ENCODE measurements at places on chromosomes 7 and 10. TPM values are rescaled to one million over a fixed set of nuclear protein-coding genes. Genes with fewer than 3 reads are reported as not detected.
A peak's percentile ranks its signal among the peaks of the same experiment; 100 is the strongest.

GRCh38 chr7:37408291-37409228, 40.1 kb downstream of the ELMO1 start:
- H3K36me3 ChIP-seq: peaks cover 9% of the 10 kb centered on the region
- H3K4me3 ChIP-seq: peak overlapping the region; percentile 68
- peak overlapping the region; percentile 78 for H3K27ac ChIP-seq
- peaks cover 37% of the 10 kb centered on the region for H3K4me1 ChIP-seq
- no peak for DNase-seq

DNA sequence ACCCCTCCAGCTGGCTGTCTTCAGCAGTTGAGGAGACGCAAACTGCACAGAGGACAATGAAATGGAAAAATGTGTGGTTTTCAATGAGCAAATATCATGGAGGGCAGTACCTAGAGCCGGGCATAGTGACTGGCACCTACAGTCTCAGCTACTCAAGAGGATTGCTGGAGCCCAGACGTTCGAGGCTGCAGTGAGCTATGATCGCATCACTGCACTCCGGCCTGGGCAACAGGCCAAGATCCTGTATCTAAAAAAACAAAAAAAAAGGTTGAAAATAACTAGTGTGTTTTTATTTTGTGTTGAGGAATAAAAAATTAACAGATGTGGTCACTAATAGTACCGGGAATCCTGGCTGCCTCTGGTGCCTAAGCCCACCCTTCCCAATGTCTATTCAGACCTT, 345.5 kb downstream of the GALNT17 start:
- no peak overlapping the region for H3K27ac ChIP-seq
- no peaks in the 10 kb centered on the region for H3K27me3 ChIP-seq
- no peaks in the 10 kb centered on the region for H3K4me1 ChIP-seq
- H3K36me3 ChIP-seq: no peaks in the 10 kb centered on the region
- no peak for DNase-seq
- no peak overlapping the region for H3K4me3 ChIP-seq

DNA sequence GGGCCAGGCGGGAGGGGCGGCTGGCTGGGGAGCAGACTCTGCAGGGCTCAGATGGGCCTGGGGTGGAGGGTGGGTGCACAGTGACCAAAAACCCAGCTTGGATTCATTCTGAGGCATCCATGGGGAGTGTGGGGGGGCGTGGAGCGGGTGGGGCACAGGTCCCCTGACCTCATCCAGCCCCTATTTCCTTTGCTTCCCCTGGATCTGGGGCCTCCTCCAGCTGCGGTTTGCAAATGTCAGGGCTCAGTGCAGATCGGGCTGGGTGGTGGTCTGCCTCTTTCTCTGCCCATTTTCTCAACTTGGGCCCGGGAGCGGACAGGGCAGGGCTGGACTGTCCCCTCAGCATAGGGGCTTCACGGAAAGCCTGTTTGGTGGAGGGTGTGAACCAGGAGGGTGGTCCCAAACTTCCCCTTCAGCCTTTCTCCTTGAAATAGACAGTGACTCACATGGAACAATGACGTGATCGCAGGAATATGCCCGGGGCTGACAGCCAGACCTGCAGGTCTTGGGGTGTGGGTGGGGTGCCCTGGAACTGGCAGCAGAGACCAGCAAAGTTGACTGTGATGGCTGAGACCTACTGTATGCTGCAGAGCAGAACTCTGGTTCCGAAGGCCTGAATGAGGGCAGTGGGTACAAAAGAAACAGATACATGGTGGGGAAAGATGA, 72.9 kb upstream of the PODXL start:
- no peaks in the 10 kb centered on the region for H3K4me1 ChIP-seq
- H3K36me3 ChIP-seq: no peaks in the 10 kb centered on the region
- H3K27ac ChIP-seq: no peak overlapping the region
- H3K27me3 ChIP-seq: peaks cover 18% of the 10 kb centered on the region
- H3K4me3 ChIP-seq: no peak overlapping the region
- DNase-seq: no peak

DNA sequence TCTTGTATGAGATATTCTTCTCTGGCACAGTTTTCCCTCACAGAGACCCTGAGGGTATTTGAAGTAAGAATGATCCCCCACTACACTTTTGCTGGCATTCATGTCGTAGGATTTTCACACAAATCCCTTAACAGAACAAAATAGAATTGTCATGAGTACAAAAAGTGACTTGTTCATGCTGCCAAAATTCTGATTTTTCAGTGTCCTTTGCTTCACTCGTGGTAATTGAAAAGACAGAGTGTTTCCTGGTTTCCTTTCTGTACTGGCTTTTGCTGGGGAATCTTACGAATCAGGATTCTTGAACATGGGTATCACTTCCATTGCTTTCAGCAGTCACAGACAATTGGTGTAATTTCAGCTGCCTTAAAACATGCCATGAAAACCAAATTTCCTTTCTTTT, 756.3 kb downstream of the REEP3 start:
- no peaks in the 10 kb centered on the region for H3K4me1 ChIP-seq
- no peak overlapping the region for H3K4me3 ChIP-seq
- no peaks in the 10 kb centered on the region for H3K27me3 ChIP-seq
- no peaks in the 10 kb centered on the region for H3K36me3 ChIP-seq
- no peak overlapping the region for H3K27ac ChIP-seq
- DNase-seq: no peak

DNA sequence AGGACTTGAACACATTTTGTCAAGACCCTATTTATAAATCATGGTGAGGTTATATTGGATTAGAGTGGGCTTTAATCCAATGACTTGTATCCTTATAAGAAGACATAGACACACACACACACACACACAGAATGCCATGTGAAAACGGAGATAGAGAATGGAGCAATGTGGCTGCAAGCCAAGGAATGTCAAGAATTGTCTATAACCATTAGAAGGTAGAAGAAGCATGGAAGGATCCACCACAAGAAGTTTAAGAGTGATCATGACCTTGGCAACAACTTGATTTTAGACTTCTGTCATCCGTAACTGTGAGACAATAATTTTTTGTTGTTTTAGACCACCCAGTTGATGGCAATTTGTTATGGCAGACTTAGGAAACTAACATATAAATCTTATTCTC, 514.2 kb downstream of the TFEC start:
- H3K4me1 ChIP-seq: no peaks in the 10 kb centered on the region
- H3K4me3 ChIP-seq: no peak overlapping the region
- H3K27me3 ChIP-seq: no peaks in the 10 kb centered on the region
- no peaks in the 10 kb centered on the region for H3K36me3 ChIP-seq
- no peak for DNase-seq
- no peak overlapping the region for H3K27ac ChIP-seq

DNA sequence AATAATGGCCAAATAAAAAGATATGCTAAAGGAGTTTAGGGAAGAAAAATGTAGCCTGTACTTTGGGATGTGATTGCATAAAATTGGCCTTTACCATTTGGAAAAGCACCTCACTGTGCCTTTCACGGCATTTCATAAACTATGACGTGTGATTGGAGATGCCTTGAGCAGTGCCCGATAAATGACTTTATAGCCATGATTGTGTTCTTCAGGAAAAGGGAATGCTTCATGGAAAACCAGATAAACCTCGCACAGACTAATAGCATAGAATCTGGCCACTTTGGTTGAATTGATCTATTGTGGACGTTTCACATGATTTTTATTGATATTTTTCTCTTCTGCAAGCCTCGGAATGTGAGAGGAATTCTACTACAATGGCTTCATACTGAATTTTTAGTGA, 502.0 kb upstream of the MKI67 start:
- H3K27me3 ChIP-seq: no peaks in the 10 kb centered on the region
- no peak overlapping the region for H3K4me3 ChIP-seq
- no peak overlapping the region for H3K27ac ChIP-seq
- DNase-seq: no peak
- H3K36me3 ChIP-seq: no peaks in the 10 kb centered on the region

Gene HABP2
- not detected for total RNA-seq

All from activated CD8-positive, alpha-beta memory T cell treated with anti-CD3 and anti-CD28 coated beads, Interleukin-2, amount 10 ng/mL, durations not matched to agents 7 days and 5 days (primary cell).